Stimulated activated naive CD8-positive, alpha-beta T cell treated with anti-CD3 and anti-CD28 coated beads, Interleukin-15, Interleukin-2, amounts not matched to agents 100 U/mL and 50 U/mL, for 24 hours (primary cell): ENCODE measurements at places on chromosomes 1 and 21.

DNA sequence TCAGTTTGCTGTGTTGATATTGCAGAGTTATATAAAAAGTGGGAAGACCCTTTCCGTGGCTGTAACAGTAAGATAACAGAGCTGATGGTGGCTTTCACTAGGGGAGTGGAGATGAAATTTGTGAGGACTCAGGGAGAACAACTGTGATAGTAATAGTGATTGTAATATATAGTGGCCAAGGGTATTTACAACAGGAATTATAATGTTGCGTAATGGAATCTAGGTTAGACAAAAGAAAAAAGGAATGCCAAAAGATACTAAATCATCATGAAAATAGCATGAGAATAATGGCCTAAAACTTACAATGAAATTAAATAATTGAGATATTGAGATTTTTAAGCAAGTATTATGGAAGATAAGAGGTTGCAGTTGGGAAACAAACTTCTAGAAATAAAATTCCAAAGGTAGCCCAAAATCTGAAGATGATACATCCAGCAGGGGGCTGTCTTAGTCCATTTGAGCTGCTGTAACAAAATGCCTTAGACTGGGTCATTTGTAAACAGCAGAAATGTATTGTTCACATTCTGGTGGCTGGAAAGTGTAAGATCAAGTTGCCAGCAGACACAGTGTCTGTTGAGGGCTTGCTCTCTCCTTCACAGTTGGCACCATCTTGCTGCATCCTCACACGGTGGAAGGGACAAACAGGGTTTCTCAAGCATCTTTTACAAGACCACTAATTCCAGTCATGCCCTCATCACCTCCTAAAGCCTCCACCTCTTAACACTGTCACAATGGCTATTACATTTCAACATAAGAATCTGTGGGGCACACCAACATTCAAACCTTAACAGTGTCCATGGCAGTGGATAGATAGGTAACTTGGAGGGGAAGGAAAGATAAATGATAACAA is 711.2 kb downstream of the MRPL39 start:
- DNase-seq: peak; percentile 3

DNA sequence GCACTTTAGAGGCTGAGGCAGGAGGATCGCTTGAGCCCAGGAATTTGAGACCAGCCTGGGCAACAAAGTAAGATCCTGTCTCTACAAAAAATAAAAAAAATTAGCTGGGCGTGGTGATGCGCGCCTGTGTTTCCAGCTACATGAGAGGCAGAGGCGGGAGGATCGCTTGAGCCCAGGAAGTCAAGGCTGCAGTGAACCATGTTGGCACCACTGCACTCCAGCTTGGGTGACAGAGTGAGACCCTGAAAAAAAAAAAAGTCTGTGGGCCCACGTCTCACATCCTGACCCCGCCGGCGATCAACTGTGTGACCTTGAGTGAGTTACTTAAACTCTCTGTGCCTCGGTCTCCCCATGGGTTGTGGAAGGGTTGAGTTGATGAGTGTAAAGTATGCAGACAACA is 12.7 kb upstream of the ZBTB21 start:
- no peak for DNase-seq

- DNase-seq: no peak
These were observed 49.1 kb upstream of the BCL9 start for GRCh38 chr1:147492207-147492606.

DNA sequence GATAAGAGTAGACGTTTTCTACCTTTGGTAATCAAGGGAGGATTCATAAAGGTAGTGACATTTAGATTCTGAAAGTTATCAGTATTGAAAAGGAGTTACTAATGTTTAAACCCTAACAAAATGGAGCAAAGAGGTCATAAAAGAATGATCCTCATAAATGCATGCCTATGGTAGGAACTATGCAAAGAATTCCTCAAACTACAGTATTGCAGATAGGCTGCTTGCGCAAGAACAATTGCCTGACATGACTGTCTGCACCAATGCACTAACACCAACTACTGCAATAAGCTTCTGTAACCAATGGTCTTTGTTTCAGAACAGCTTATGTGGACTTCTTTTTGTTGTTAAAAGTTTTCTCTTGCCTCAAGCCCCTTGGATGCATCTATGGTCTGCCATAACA is 597.3 kb upstream of the ADGRL4 start:
- no peak for DNase-seq

DNA sequence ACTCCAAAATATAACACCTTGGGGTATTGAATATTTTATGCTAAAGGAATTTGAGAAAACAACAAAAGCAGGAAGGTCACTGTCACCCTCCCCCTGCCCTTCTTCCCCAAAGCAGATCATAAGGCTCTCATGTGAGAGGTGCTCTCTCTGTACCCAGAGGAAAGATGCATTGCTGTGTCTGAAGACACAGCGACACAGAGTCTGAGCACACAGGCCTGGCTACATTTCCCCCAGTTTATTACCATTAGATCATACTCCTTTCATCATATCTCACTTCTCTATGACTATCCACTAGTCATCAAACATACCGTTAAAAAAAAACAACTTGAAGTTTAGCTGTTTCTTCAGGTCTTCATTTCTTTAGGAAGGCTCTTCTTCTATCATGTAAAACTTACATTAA is 127.1 kb downstream of the PPIAL4G start:
- no peak for DNase-seq

- DNase-seq: no peak
These were observed 22.2 kb downstream of the UBE2T start for GRCh38 chr1:202319381-202320080.
